SJCRH30 (cell line): ENCODE measurements at places on chromosomes 7 and 10. TPM values are rescaled to one million over a fixed set of nuclear protein-coding genes. Genes with fewer than 3 reads are reported as not detected.

The NKX1-2 gene
- total RNA-seq, result 0.24 and 0.56 TPM in 2 replicates

DNA sequence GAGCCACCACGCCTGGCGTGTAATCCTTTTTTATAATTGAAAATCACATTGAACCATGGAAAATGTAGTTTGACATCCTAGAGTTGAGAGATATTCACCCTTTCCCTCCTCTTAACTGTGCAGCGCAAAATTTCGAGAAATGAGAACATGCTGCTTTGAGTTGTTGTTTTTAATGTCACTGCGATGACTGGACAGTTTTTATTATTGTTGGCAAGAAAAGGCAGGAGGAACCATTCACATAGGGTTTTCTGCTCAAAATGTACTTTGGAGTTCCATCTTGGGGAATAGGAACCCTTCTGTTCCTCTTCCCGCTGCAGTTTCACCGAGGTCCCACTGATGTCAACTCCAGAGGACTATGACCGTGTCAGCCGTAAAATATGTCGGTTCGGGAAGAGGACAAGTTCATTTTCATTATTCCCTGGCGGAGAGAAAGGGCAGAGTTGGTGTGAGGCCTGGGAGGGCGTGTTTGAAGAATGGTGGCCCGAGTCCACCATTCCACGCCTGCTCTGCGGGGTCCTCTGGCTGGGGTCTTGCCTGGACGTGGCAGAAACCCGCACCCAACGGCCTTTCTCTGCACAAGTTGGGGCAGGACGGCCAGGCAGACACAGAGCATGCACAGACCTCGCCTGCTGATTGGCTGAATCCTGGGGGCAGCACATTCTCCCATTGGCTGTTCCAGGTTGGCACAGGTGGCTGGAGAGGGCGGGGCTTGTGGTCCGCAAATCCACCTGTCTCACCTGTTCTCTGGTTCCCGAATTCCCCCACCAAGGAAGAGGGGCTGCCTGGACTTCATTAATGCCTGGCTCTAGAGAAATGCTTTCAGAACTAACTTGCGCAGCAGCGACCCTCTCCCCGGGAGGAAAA is 105.1 kb upstream of the TCF7L2 start:
- no peak for DNase-seq

The MYO1G gene
- total RNA-seq, result 0.30 and 0.33 TPM in 2 replicates

GRCh38 chr7:45663965-45664633 is 89.9 kb downstream of the ADCY1 start:
- no peak for DNase-seq

The HOXA1 gene
- total RNA-seq, result 6.8 and 7.3 TPM in 2 replicates

GRCh38 chr7:7681191-7681935 is 37.0 kb downstream of the RPA3 start:
- DNase-seq, result peak; percentile 34

DNA sequence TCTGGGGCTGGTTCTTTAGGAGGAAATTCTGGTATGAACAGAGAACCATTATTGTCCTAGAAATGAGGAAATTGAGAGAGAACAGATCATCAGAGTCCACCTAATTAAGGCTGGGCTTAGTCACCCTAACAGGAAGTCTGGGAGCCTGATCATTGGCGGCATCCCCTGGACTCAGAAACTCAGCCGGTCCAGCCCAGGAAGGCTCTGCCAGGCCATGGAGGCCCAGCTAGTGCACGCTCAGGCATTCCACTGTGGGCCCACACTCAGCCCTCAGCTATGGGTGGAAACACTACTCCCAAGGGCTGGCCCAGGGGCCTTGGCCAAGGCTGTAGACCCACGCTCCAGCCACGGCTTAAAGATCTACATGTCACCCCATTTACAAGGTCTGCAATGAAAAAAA is 109.2 kb downstream of the PTPN20 start:
- no peak for DNase-seq

The SFR1 gene
- total RNA-seq, result 12.6 and 14.2 TPM in 2 replicates

The TSPAN33 gene
- 47.8 and 49.1 TPM in 2 replicates for total RNA-seq

DNA sequence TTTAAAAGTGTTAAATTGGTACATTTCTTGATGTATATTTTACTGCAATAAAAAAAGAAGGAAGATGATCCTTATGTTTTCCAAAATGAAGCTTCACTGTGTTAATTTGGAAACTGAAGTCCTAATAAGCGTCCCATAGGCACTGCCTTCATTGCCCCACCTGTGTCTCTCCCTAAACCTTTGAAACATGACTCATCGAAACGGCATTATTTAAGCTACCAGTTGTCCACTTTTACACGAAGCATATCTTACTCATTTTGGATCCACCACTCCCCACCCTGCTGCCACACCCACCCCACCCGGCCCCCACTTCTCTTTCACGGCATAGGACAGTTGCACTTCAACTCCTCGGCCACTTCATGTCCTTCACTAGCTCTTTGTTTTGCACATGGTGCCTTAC is 85.5 kb downstream of the KIAA1549 start:
- DNase-seq, result no peak

DNA sequence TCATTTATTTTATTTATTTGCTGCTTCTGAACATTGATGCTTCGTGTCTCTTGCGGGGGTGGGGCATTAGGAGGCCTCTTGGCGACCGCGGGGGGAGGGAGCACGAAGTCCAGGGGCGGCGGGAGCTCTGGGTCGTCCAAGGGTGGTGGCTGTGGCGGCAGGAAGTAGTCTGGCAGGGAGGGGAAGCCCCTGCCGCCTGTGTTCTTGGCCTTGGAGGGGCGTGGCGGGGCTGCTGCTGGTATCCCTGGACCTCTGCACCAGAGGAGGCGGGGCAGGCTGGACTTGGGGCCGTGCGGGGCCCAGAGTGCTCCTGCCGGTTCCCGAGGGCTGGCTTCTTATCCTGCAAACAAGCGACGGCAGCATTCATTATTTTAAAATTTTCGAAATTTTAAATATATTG is 70.5 kb upstream of the ABI1 start:
- DNase-seq, result no peak

GRCh38 chr10:101050208-101051069 is 11.3 kb upstream of the KAZALD1 start:
- DNase-seq, result no peak

DNA sequence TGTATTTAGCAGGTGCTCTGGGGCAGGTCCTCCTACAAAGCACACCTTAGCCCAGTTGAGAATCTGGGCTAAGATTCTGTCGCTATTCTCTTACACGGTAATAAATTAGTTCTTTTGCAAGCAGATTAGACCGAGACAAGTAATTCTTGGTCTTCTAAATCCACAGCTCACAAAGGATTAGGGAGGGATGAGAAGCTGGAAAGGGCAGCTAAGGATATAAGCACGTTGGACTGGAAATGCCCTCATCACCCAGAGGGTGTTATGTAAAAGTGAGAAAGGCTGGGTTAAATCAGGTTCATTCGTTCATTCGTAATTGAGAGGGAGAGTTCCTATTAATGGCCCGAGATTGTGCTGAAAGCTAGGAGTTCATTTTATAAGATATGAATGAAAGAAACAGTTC is 41.8 kb downstream of the PFKFB3 start:
- no peak for DNase-seq

DNA sequence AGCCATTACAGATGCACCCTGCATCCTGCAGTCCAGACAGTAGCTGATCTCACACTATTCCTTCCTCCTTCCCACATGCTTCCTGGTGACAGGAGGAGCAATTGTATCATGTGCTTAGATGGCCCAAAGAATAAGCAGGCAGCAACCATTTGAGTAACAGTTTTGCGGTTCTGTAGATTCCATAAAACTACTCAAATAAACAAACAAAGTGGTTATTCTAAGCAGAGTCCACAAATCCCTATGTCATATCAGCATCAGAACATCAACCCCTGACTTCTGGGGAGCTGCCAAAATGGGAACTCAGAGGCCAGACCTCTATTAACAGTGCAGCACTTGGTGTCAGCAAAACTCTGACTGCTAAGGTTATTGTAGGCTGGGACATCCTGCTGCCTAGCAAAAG is 226.0 kb downstream of the SORCS1 start:
- peak; percentile 27 for DNase-seq

DNA sequence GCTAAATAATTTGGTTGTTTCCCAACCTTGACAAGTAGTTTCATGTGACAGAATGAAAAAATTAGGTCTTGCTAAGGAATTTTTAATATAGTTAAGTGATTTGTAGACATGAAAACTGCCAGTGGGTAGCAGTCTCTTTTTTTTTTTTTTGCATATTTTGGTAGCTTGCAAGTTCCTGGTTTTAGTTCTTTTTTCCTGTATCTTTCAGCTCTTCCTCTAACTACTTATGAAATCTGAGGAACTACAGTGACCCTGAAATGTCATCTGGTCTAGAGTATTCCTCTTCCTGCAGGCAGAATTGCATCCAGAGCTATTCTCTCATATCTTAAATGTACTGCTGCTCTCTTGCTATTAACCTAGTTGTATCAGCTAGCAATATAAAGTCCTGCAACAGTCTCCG is 160.4 kb downstream of the HDAC9 start:
- no peak for DNase-seq

The FAM25A gene
- not detected in 2 replicates for total RNA-seq

- DNase-seq, result no peak
Measured at GRCh38 chr10:108862676-108863350, 1060.5 kb downstream of the XPNPEP1 start.
